Omental fat pad (tissue), 4 donors: ENCODE measurements at places on chromosomes 4 and X. TPM values are rescaled to one million over a fixed set of nuclear protein-coding genes. Genes with fewer than 3 reads are reported as not detected.
A peak's percentile ranks its signal among the peaks of the same experiment; 100 is the strongest.

The NUP62CL gene
- total RNA-seq: not detected

The DHRSX gene
- 20.6 TPM for total RNA-seq

The SPANXB1 gene
- total RNA-seq: not detected

- no peak for DNase-seq
These were observed 165.3 kb upstream of the RPS6KA3 start for GRCh38 chrX:20432048-20432447.

DNA sequence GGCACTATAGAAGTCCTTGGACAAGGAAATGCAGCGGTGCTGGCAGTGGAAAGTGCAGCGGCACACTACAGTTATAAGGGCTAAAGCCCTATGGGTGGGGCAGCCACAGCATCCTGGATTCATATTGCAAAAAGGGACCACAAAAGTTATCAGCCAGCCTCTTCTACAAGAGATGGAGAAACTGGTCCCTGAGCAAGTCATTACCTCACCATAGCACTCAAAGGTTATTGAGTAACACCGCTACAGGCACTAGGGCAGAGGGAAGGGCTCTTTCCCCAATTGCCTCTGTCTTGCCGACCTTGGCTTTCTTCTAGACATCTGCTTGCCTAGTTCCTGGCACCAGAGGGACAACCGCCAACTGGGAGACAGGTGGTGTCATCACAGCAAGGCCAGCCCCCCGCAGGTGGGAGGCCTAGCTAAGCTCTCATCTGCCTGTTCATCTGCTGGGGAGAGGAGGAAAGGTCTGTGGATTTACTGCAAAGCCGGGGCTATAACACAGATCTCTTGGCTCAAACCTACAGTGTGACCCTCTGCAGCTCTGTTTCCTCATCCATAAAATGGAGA, 600.0 kb downstream of the BCOR start:
- DNase-seq: no peak

DNA sequence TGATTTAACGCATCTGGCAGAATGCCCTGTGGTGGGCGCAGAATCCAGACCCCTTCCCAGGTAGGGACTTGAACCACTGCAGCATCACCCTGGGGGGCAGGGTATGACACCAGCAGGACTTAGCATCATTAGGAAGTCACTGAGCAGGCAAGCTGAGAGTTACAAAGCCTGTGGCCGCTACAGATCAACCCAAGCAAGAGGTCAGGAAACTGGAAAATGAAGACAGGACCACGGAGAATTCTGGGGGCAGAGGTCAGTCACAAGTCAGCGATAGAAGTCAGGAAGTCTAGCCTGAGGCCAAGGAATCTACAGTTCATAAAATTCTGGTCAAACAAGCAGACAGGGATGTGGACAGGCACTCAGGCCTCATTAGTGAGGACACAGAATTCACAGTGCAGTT, 108.4 kb downstream of the CHIC2 start:
- DNase-seq: no peak

DNA sequence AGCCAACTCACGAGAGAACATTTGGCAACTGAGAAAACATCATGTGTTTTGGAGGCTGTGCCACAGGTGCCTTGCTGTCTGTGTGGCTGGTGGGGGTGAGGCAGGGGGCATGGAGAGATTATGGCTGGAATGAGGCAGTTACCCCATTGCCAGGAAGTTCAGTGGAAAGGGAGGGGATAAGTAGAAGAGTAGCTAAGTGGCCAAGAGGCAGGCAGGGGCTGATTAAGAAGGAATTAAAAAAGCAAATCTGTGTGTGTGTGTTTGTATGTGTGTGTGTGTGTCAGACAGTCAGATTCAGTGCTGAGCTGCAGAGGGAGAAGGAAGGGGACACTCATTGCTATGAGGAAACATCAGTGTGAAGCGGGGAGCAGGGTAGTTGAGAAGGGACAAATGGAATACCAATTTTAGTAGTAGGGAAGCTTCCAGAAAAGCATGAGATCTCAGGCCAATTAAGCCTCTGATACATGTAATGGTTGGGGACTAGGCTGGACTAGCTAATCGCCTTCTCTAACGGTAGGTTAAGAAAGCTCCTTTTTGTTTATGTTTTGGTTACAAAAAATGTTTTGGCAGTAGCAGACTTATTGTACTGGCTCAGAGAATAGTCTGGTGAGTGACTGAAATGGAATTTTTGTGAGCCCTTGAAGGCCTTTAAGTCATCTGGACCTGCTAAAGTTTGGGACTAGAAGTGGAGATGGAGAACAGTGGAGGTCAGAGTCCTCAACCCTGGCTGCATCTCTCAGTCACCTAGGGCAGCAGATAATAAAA, 18.5 kb downstream of the TMEM164 start:
- no peak for DNase-seq

GRCh38 chr4:72312032-72312650, 256.9 kb downstream of the ADAMTS3 start:
- DNase-seq: peak; percentile 27
